Neural crest cell (in vitro differentiated cells): ENCODE measurements at places on chromosomes 2 and 18.

- no peak for DNase-seq
Observed at GRCh38 chr18:36771245-36771644, 57.6 kb downstream of the TPGS2 start.

GRCh38 chr2:237218756-237219155 lies 133.1 kb downstream of the COPS8 start:
- no peak for DNase-seq

DNA sequence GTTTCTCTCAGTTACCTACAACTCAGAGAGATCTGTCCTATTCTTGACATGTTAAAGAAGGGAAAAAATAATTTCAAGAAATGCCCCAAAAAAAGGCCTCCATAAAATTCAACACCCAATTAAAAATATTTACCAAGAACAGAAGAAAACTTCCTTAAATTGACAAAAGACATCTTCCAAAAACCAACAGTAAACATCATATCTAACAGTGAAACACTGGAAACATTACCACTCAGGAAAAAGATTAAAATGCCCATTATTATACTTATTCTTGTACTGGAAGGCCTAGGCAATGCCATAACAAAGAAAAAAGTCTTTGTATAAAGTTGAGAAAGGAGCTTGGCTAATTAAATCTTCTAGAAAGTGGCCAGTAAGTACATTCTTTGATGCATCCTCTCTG lies 7.2 kb downstream of the DTNB start:
- no peak for DNase-seq

GRCh38 chr18:39751161-39751560 lies 2185.6 kb upstream of the CELF4 start:
- DNase-seq = no peak

- no peak for DNase-seq
Observed at GRCh38 chr18:75489493-75490190, 62.1 kb upstream of the SMIM21 start.
